ENCODE measurements at places on chromosomes 6 and 20. TPM values are rescaled to one million over a fixed set of nuclear protein-coding genes. Genes with fewer than 3 reads are reported as not detected.

The SLPI gene
- polyA plus RNA-seq, result 0.17 TPM

The AVP gene
- polyA plus RNA-seq, result 0.42 TPM

The KHDC1 gene
- 9.4 TPM for polyA plus RNA-seq

The TUBB2A gene
- polyA plus RNA-seq, result 315 TPM

The GRM1 gene
- 0.15 TPM for polyA plus RNA-seq

The IFT52 gene
- polyA plus RNA-seq, result 29.1 TPM

The TPD52L2 gene
- polyA plus RNA-seq, result 80.2 TPM
